RPMI7951 (cell line): ENCODE measurements at places on chromosomes 7 and 10. TPM values are rescaled to one million over a fixed set of nuclear protein-coding genes. Genes with fewer than 3 reads are reported as not detected.
A peak's percentile ranks its signal among the peaks of the same experiment; 100 is the strongest.

DNA sequence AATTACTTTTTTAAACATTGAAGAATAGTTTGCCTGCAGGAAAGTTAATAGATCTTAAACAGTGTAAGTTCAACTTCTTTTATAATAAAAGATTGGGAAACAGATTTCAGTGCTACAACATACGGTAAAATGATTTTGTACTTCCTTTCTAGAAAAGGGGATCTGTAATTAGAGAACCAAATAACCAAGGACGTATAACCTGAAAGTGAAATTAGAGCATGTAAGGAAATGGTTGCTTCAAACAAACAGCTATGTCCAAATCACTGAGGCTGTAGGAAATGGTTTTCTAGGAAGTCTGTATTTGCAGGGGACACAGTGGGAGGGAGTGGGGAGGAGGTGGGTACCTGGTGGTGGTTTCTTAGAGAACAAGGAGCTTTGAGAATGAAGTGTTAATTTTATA is 57.9 kb upstream of the EXOC6 start:
- no peak for DNase-seq

DNA sequence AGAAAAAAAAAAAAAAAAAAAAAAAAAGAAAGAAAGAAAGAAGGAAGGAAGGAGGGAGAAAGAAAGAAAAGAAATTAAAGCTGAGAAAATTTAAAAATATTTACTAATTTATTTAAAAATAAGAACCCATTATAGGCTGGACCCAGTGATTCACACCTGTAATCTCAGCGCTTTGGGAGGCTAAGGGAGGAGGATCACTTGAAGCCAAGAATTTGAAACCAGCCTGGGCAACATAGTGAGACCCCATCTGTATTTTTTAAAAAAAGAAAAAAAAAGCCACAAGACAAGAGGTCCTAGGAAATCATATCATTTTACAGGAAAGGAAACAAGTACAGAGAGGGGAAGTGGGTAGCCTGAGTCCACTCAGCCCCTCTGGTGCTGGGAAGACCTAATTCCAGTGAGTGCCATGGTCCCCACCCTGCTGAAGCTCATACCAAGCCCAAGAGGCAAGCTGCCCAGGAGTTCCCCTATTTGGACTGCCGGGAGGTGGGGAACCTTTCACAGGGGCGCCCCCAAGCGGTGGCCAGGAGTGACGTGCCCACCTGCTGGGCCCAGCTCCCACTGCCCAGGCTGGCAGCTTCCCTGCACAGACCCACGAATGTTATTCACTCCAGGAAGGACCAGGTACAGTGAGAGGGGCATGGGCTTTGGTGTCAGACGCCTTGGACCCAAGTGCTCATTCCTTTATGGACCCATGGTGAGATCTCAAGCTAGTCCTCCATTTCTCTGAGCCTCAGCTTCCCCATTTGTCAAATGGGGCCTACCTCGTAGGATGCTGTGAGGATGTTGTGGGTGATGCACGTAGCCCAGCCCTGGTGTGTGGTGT is 133.6 kb downstream of the ZMIZ1 start:
- no peak for DNase-seq

DNA sequence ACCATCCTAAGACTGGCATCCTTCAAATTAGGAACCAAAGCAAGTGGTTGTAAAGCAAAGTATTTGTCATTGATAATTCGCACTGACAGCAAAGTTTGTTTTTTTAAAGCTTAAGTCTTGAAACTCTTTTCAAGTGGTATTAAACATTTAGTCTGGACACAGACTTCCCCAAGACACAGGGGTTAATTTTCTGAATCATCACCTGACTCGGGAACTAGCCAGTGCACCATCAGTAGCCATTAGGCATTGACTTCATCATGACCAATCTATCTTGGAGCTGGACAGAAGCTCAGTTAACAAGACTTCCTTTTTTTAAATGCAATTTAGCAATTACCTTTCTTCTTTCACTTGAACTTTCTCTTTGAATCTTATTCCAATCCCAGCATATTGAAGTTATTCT is 210.6 kb downstream of the ZNF365 start:
- peak; percentile 42 for DNase-seq

DNA sequence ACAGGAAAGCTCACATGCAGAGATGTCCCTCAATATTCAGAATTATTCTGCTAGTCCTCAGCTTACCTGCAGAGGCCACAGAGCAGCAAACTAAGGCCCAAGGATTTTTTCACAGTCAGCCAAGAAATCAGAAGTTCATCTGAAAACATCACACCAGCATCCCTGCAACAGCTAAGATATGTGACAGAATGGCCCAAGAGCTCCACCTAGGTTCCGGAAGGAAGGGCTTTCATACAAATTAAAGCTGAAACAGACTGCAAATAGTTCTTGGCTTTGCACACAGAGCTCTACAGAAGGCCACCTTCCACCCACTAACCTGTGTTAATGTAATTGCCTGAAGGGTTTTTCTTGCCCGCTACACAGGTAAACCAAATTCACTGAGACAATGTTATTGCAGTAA is 438.8 kb upstream of the C7orf33 start:
- no peak for DNase-seq

DNA sequence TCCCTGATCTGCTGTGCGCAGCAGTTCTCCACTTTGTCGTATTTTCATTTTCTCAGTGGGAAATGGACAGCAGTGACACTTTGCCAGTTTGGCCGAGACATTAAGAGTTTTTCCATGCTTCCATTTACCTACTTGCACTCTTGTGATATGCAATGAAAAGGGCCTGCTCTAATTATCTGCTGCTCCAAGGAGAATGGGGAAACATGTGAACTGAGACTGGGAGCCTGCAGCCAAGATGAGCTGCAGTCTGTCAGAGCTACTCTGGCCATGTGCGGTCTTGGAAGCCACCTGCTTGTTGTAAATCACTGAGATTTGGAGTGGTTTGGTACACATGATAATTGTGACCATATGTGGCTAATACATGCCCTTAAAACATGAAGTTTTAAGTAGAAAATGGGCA is 586.6 kb upstream of the POT1 start:
- no peak for DNase-seq

DNA sequence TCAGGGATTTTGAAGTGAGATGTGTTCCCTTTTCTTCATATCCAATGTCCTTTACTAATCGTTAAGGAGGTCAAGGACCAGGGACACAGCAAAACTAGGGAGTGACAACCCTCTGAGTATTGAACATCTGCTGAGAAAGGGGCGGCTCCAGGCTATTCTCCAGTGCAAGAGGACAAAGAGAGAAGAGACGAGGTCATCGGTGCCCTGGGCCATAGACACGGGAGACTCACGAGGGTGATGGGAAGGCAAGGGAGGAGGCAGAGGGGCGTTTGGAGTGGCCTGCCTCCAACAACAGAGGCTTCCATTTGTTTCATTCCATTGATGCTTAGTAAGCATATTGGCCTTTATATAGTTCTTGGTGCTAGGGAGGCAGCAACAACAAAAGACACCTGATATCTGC is 268.4 kb downstream of the CXCL12 start:
- peak; percentile 7 for DNase-seq

- DNase-seq, result no peak
Observed at GRCh38 chr10:115056186-115056585, 37.0 kb upstream of the ATRNL1 start.

Gene GHRHR
- total RNA-seq, result not detected in 2 replicates

Gene OR13A1
- not detected in 2 replicates for total RNA-seq

Gene PTPRN2
- total RNA-seq, result 6.8 and 9.0 TPM in 2 replicates
